ENCODE measurements at places on chromosomes 2 and 18.

DNA sequence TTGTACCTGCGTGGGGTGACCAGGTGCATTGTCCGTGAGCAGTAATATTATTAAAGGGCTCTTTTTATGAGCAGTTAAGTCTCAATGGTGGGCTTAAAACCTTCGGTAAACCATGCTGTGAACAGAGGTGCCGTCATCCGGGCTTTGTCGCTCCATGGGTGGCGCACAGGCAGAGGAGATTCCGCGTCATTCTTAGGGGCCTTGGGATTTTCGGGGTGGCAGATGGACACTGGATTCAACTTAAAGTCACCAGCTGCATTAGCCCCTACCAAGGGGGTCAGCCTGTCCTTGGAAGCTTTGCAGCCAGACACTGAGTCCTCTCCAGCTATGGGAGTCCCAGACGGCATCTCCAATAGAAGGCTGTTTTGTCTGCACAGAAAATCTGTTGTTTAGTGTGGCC lies 107.7 kb downstream of the NFATC1 start:
- DNase-seq, result no peak

DNA sequence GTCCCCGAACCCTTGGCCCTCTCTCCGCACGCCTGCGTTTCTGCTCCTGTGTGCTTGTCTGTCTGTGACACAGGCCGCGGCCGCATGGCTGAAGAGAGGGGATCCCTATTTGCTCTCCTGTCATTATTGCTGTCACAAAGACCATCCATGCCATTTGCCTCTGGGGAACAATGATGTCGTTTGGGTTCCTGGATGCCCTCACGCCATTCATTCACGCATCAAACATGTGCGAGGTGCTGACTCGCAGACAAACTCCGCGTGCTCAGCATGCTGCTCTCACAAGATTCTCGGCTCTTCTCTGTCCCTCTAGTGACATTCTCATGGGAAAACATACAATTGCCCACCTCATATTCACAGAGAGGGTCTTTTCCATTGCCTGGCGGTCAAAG lies 67.8 kb downstream of the ASB1 start:
- DNase-seq, result no peak

DNA sequence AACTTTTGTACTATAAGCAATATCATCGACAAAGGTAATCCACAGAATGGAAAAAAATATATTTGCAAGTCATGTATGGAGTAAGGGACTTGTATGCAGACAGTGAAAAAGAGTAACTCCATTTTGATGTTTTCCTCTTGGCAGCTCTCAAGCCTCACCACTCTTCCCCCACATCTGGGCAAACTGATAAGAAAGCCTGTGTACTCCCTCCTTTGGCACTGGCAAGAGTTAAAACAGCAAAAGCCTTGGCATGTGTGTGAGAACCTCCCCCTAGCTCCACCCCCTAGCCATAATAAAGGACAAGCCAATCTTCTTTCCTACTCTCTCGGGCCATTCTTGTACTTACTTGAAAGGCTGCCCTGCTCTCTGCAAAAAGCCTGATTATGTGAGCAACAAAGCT lies 335.2 kb downstream of the LRATD1 start:
- no peak for DNase-seq

DNA sequence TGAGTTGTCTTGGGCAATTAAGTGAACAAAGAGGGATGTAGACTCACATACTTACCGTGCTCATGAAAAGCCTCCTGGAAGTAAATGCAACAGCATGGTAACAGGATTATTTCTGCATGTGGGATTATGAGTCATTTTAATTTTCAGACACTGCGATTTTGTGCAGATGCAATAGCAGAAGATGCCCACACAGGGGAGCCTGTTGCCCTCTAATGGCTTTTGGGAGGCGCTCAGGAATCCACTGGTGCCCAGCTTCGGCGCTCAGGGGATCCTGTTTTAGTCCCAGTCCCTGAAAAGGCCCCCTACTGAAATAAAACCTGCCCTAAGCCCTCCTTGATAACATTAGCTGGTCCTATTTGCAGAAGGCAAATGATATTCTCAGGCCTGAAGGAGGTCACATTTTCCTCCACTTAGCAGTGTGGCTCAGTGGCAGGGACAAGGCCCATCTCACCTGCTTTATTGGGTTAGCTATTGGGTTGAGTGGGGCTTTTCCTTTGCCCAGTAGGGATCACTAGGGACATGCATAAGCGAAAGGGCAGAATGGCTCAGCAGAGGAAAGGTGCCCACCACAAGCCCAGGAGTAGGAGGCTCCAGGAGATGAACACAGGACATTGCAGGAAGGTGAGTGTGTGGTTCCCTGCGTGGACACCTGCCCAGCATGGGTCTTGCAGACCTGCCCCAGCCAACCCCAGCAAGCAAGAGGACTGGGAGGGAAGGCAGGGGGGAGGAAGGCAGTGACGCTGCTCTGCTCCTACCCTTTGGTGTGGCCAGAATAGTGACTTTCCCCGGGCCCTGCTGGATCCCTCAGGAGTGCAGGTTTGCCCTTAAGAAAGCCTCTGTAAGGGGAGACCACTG lies 26.5 kb upstream of the KCNS3 start:
- peak; percentile 36 for DNase-seq

- no peak for DNase-seq
Measured at GRCh38 chr2:86028766-86029381, 76.8 kb downstream of the POLR1A start.

DNA sequence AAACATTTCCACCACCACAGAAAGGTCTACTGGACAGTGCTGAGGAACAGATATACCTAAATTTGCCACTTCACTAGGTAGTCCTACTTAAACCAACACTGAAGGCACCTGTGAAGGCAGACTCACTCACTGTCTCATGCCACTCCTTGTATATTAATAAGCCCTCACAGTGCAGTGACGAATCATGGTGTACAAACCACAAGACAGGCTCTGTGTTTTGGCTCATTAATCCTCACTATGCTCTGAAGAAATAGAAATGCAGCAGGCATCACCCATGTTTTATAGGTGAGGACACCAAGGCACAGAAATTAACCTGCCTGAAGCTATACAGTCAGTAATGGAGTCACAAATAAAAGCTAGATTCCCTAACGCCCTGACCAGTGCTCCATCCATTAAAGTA lies 44.3 kb downstream of the BARD1 start:
- no peak for DNase-seq

- DNase-seq, result no peak
Measured at GRCh38 chr2:14587119-14587518, 45.4 kb upstream of the LRATD1 start.

DNA sequence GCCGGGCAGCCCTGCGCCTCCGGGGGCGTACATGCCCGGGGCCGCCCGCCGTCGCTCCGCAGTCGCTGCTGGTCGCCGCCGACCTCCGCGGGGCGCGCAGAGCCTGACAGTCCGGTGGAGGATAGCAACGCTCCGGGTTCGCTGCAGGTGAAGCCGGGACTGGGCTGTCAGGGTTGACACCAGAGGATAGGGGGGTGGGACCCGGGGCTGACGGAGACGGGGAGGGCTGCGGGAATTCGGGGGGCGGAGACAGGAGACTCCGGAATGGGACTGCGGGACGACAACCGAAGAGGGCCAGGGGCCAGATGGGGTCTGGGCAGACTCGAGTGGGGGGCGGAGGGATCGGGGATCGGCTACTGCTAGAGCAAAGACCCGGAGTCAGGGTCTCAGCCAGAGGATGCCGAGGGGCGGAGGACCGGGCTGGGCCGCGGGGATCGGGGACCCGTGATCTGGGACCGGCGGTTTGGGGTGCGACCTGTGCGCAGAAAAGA lies 403 bp downstream of the TMEM127 start:
- no peak for DNase-seq

DNA sequence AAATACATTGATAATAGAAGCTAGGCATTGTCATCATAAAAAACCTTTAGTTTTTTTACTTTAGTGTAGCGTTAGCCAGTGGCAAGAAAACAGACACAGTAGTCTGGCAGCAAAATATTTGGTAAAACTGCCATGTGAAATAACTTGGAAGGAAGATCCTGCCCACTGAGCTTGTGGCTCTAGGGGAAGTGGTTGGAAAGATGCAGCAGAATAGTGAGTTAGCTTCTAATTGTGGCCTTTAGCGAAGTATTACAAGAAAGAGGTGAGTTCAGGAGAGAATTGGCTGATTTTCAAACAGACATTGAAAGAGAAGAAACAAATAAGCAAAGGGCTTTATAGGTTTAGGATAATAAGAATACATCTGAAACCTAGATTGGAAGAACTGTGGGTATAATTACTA lies 1887.8 kb upstream of the CELF4 start:
- DNase-seq, result no peak
